ENCODE measurements at places on chromosomes 13 and 19. TPM values are rescaled to one million over a fixed set of nuclear protein-coding genes. Genes with fewer than 3 reads are reported as not detected.

The COMMD6 gene
- total RNA-seq, result 89.7 TPM

The TTC9B gene
- total RNA-seq, result 45.7 TPM

The TEX101 gene
- not detected for total RNA-seq

The MCEMP1 gene
- not detected for total RNA-seq

The SLC10A2 gene
- total RNA-seq, result not detected

The MYH14 gene
- 4.4 TPM for total RNA-seq

The ODAD3 gene
- total RNA-seq, result 2.8 TPM

The ZNF865 gene
- total RNA-seq, result 1.8 TPM

The CDC42EP5 gene
- 1.2 TPM for total RNA-seq

The ATP8A2 gene
- 77.0 TPM for total RNA-seq

The NLRP4 gene
- under 0.01 TPM for total RNA-seq

The ZNF285 gene
- 18.9 TPM for total RNA-seq

The KLF5 gene
- total RNA-seq, result 2.8 TPM

The CEACAM3 gene
- total RNA-seq, result not detected

The ZNF71 gene
- 21.2 TPM for total RNA-seq

The ZNF491 gene
- 14.8 TPM for total RNA-seq

The TICAM1 gene
- 1.6 TPM for total RNA-seq

The MBD3L4 gene
- total RNA-seq, result not detected

The KCNRG gene
- 14.3 TPM for total RNA-seq

The ANGPTL8 gene
- total RNA-seq, result not detected

The MEIS3 gene
- total RNA-seq, result 76.4 TPM

The CNFN gene
- not detected for total RNA-seq

The MEF2B gene
- total RNA-seq, result not detected

The KLK8 gene
- total RNA-seq, result not detected
